A549 treated with CpdA at 1 μM for 4 hours (cell line): ENCODE measurements at places on chromosomes 12 and 14. TPM values are rescaled to one million over a fixed set of nuclear protein-coding genes. Genes with fewer than 3 reads are reported as not detected.

ERP29 gene
- 116 to 137 TPM (median 131 TPM) in 5 replicates for total RNA-seq

PRKAG1 gene
- total RNA-seq = 43.3 to 50.6 TPM (median 44.3 TPM) in 5 replicates

DEPDC4 gene
- total RNA-seq = 1.3 to 2.2 TPM (median 1.5 TPM) in 5 replicates

HDAC7 gene
- 37.1 to 53.2 TPM (median 44.8 TPM) in 5 replicates for total RNA-seq

GDF3 gene
- not detected in 5 replicates for total RNA-seq

COCH gene
- total RNA-seq = 20.4 to 30.4 TPM (median 24.9 TPM) in 5 replicates

LGALS3 gene
- total RNA-seq = 159 to 192 TPM (median 186 TPM) in 5 replicates

CLEC4D gene
- not detected in 5 replicates for total RNA-seq

C14orf180 gene
- not detected in 5 replicates for total RNA-seq

PSMA3 gene
- total RNA-seq = 198 to 273 TPM (median 205 TPM) in 5 replicates

NPFF gene
- not detected in 5 replicates for total RNA-seq

PLD4 gene
- 0.13 to 0.39 TPM (median 0.21 TPM) in 5 replicates for total RNA-seq

MGAT4C gene
- 0.03 to 0.09 TPM (median 0.05 TPM) in 3 of 5 replicates, not detected in the others for total RNA-seq

SIRT4 gene
- total RNA-seq = 0.87 to 1.2 TPM (median 1.1 TPM) in 5 replicates

CAPZA3 gene
- total RNA-seq = not detected in 5 replicates

SAMD4A gene
- total RNA-seq = 6.3 to 8.5 TPM (median 6.7 TPM) in 5 replicates

LRR1 gene
- total RNA-seq = 46.7 to 51.6 TPM (median 50.1 TPM) in 5 replicates

TMEM229B gene
- total RNA-seq = 0.17 to 0.57 TPM (median 0.24 TPM) in 5 replicates

TPPP2 gene
- not detected in 5 replicates for total RNA-seq

DIO2 gene
- total RNA-seq = 9.2 to 14.0 TPM (median 10.1 TPM) in 5 replicates

ERP27 gene
- not detected in 5 replicates for total RNA-seq

OR4K15 gene
- total RNA-seq = not detected in 5 replicates

KRT6C gene
- total RNA-seq = not detected in 5 replicates

HCAR1 gene
- 0.02 to 0.05 TPM (median 0.03 TPM) in 4 of 5 replicates, not detected in the other for total RNA-seq

DYNLL1 gene
- total RNA-seq = 634 to 760 TPM (median 694 TPM) in 5 replicates

KCNA5 gene
- not detected in 5 replicates for total RNA-seq

CAPS2 gene
- 1.3 to 1.9 TPM (median 1.7 TPM) in 5 replicates for total RNA-seq

RNASE1 gene
- total RNA-seq = 0.16 to 0.35 TPM (median 0.24 TPM) in 3 of 5 replicates, not detected in the others

KITLG gene
- total RNA-seq = 8.9 to 13.8 TPM (median 10.7 TPM) in 5 replicates

SHMT2 gene
- 127 to 135 TPM (median 131 TPM) in 5 replicates for total RNA-seq

GALNT8 gene
- not detected in 5 replicates for total RNA-seq

USP44 gene
- 0.08 to 0.26 TPM (median 0.17 TPM) in 5 replicates for total RNA-seq

TESPA1 gene
- total RNA-seq = not detected in 5 replicates

PXN gene
- total RNA-seq = 157 to 195 TPM (median 164 TPM) in 5 replicates

OASL gene
- total RNA-seq = 3.9 to 5.0 TPM (median 4.6 TPM) in 5 replicates

GPR65 gene
- total RNA-seq = not detected in 5 replicates

PAWR gene
- total RNA-seq = 45.0 to 83.5 TPM (median 59.9 TPM) in 5 replicates

KMT2D gene
- total RNA-seq = 32.8 to 47.2 TPM (median 40.1 TPM) in 5 replicates

SLC38A4 gene
- not detected in 5 replicates for total RNA-seq

GALNT9 gene
- 3.6 to 8.2 TPM (median 7.1 TPM) in 5 replicates for total RNA-seq

NGB gene
- total RNA-seq = not detected in 5 replicates

PTPN6 gene
- 10.3 to 13.1 TPM (median 12.1 TPM) in 5 replicates for total RNA-seq

MYH6 gene
- not detected in 5 replicates for total RNA-seq

KRT72 gene
- total RNA-seq = not detected in 5 replicates

RAPGEF3 gene
- 0.57 to 0.94 TPM (median 0.72 TPM) in 5 replicates for total RNA-seq

DTX1 gene
- total RNA-seq = 0.32 to 0.67 TPM (median 0.46 TPM) in 5 replicates

RDH12 gene
- total RNA-seq = 0.06 to 0.13 TPM (median 0.07 TPM) in 3 of 5 replicates, not detected in the others

MTERF2 gene
- total RNA-seq = 4.5 to 6.3 TPM (median 4.9 TPM) in 5 replicates

LRRC9 gene
- not detected in 5 replicates for total RNA-seq

CLIP1 gene
- total RNA-seq = 44.5 to 65.3 TPM (median 49.0 TPM) in 5 replicates

C12orf54 gene
- total RNA-seq = not detected in 5 replicates

CD69 gene
- total RNA-seq = not detected in 5 replicates

LGMN gene
- total RNA-seq = 55.6 to 62.6 TPM (median 61.6 TPM) in 5 replicates

KRT71 gene
- not detected in 5 replicates for total RNA-seq

FGF23 gene
- total RNA-seq = not detected in 5 replicates
